ENCODE measurements at places on chromosomes 2 and 18. TPM values are rescaled to one million over a fixed set of nuclear protein-coding genes. Genes with fewer than 3 reads are reported as not detected.

The FAM228A gene
- not detected for total RNA-seq

The ALPP gene
- total RNA-seq: not detected

The COX5B gene
- 140 TPM for total RNA-seq

The SERPINB2 gene
- total RNA-seq: 34.4 TPM

The CRIM1 gene
- total RNA-seq: 490 TPM

The CCDC148 gene
- total RNA-seq: 0.56 TPM

The MEP1B gene
- not detected for total RNA-seq

The PPIL3 gene
- total RNA-seq: 35.1 TPM

The IL1R2 gene
- not detected for total RNA-seq

DNA sequence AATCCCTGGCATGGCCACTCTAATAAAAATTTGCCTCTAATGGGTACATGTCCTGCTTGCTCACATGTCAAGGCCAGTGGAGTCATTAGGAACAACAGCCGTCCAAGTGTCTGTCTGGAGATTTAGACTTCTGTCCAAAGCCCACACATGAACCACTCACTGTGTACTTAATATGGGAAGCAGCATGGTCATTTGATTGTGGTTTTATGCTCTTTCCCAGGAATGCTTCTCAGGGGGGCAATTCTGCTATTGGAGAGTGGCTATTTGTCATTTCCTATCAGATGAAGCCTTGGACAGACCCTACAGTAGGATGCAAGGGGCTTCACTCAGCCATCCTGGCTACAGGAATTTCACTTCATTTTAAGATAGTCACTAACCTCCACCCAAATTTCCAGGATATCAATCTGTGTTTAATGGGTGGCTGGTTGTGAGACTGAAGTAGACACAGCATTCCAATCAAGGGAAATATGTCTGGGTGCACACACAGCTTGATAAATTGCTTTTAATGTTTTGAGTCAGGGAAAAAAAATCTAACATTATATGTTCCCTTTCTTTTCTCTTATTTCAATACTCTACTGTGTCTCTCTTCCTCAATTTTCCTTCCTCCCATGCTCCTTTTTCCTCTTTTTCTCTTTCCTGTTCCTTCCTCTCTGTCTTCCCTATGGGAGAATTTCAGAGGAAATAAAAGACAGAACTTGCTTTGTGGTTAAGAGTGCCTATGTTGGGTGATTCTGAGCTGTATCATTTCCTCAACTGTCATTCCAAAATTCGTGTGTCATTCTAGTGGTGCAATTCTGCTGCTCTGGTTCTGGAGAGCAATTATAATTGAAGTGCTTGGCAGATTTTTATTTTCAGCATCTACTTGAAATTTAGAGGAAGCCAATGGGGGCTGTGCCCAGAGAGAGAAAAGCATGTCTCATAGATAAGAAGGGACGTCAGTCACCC lies 320.1 kb downstream of the OSR1 start:
- DNase-seq: peak; percentile 83
- H3K27ac ChIP-seq: no peak overlapping the region
- no peak overlapping the region for H3K4me3 ChIP-seq
- peaks cover 7% of the 10 kb centered on the region for H3K4me1 ChIP-seq
- no peaks in the 10 kb centered on the region for H3K36me3 ChIP-seq

GRCh38 chr2:148209603-148210002 lies 188.7 kb downstream of the MBD5 start:
- no peaks in the 10 kb centered on the region for H3K36me3 ChIP-seq
- H3K4me1 ChIP-seq: peaks cover 3% of the 10 kb centered on the region
- H3K27ac ChIP-seq: no peak overlapping the region
- no peaks in the 10 kb centered on the region for H3K27me3 ChIP-seq
- H3K4me3 ChIP-seq: no peak overlapping the region

GRCh38 chr2:149428783-149429182 lies 98.4 kb downstream of the LYPD6 start:
- no peaks in the 10 kb centered on the region for H3K36me3 ChIP-seq
- H3K4me1 ChIP-seq: no peaks in the 10 kb centered on the region
- H3K27ac ChIP-seq: no peak overlapping the region
- H3K4me3 ChIP-seq: no peak overlapping the region
- no peak for DNase-seq

GRCh38 chr2:106336108-106336507 lies 132.1 kb downstream of the RGPD3 start:
- H3K36me3 ChIP-seq: no peaks in the 10 kb centered on the region
- H3K27me3 ChIP-seq: no peaks in the 10 kb centered on the region
- H3K4me3 ChIP-seq: no peak overlapping the region
- no peak for DNase-seq
- no peak overlapping the region for H3K27ac ChIP-seq
- no peaks in the 10 kb centered on the region for H3K4me1 ChIP-seq

DNA sequence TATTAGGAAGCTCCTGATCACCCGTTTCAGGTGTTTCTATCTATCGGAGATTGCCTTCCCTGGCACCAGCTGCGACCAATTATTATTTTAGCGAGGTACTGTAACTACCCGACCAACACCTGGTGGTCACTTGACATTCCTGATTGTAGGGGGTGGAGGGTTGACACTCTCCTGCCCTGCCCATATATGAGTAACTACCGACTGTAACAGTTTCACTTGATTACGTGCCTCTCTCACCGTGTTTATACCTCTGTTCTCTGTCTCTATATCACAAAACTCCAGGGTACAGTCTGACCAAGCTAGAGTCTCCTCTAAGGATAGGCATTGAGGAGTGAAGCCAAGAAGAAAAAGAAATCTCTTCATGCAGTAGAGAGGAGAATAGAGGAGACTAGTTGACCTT lies 268.0 kb upstream of the LRATD1 start:
- DNase-seq: no peak
- no peaks in the 10 kb centered on the region for H3K4me1 ChIP-seq
- no peak overlapping the region for H3K4me3 ChIP-seq
- H3K36me3 ChIP-seq: no peaks in the 10 kb centered on the region
- no peaks in the 10 kb centered on the region for H3K27me3 ChIP-seq

- no peaks in the 10 kb centered on the region for H3K4me1 ChIP-seq
- H3K27ac ChIP-seq: no peak overlapping the region
- H3K36me3 ChIP-seq: no peaks in the 10 kb centered on the region
- H3K27me3 ChIP-seq: no peaks in the 10 kb centered on the region
Observed at GRCh38 chr2:107697385-107697784, 129.3 kb upstream of the RGPD4 start.

DNA sequence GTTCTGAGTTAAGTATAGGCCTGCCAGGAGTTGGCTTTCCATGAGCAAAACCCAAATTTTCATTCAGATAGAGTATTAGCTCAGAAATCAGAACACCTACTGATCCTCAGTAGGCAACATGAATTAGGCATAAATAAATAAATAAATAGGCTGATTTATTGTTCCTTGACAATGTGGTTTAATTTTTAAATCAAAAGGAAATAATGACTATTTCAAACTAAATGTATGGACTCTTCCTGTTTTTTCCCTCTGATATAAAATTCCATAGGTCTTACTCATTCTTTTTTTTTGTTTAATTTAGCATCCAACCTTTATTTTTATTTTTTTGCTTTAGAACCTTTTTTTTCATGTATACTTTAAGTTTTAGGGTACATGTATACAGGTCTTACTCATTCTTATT lies 140.2 kb upstream of the ITGA6 start:
- no peak overlapping the region for H3K27ac ChIP-seq
- no peak overlapping the region for H3K4me3 ChIP-seq
- no peak for DNase-seq
- no peaks in the 10 kb centered on the region for H3K27me3 ChIP-seq
- H3K4me1 ChIP-seq: peaks cover 10% of the 10 kb centered on the region
- no peaks in the 10 kb centered on the region for H3K36me3 ChIP-seq

GRCh38 chr2:187920511-187920910 lies 366.3 kb upstream of the TFPI start:
- H3K27me3 ChIP-seq: no peaks in the 10 kb centered on the region
- DNase-seq: no peak
- H3K4me3 ChIP-seq: no peak overlapping the region
- no peaks in the 10 kb centered on the region for H3K36me3 ChIP-seq
- H3K27ac ChIP-seq: no peak overlapping the region
- no peaks in the 10 kb centered on the region for H3K4me1 ChIP-seq

- no peaks in the 10 kb centered on the region for H3K27me3 ChIP-seq
- no peaks in the 10 kb centered on the region for H3K36me3 ChIP-seq
Observed at GRCh38 chr2:233663911-233664310, 7.8 kb upstream of the UGT1A9 start.

DNA sequence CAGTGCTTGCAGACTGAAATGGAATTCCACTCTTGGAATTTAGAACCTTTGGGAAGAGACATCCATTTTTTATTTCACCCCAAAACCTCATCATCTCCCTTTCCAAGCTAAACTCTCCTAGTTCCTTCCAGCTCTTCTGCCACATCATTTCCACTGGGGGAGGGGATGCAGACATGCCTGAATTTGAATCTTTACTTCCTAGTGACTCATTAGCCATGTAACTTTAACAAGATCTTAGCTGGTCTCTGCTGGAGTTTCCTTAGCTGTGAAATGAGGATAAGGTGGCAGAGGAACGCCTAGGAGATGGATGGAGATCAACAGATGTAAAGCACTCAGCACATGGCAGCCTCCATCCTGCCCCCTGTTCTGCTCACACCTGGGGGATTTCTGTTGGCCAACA lies 266.8 kb downstream of the EN1 start:
- no peaks in the 10 kb centered on the region for H3K36me3 ChIP-seq
- H3K4me1 ChIP-seq: no peaks in the 10 kb centered on the region
- no peak overlapping the region for H3K4me3 ChIP-seq
- H3K27ac ChIP-seq: no peak overlapping the region
- no peaks in the 10 kb centered on the region for H3K27me3 ChIP-seq
- DNase-seq: no peak

GRCh38 chr2:113891265-113891959 lies 1.5 kb downstream of the ACTR3 start:
- H3K4me1 ChIP-seq: peaks cover 14% of the 10 kb centered on the region
- peak overlapping the region; percentile 100 for H3K27ac ChIP-seq

GRCh38 chr18:76370201-76370600 lies 124.8 kb downstream of the ZNF516 start:
- H3K36me3 ChIP-seq: peaks cover 20% of the 10 kb centered on the region
- H3K27me3 ChIP-seq: no peaks in the 10 kb centered on the region
- no peak overlapping the region for H3K27ac ChIP-seq
- no peak overlapping the region for H3K4me3 ChIP-seq

DNA sequence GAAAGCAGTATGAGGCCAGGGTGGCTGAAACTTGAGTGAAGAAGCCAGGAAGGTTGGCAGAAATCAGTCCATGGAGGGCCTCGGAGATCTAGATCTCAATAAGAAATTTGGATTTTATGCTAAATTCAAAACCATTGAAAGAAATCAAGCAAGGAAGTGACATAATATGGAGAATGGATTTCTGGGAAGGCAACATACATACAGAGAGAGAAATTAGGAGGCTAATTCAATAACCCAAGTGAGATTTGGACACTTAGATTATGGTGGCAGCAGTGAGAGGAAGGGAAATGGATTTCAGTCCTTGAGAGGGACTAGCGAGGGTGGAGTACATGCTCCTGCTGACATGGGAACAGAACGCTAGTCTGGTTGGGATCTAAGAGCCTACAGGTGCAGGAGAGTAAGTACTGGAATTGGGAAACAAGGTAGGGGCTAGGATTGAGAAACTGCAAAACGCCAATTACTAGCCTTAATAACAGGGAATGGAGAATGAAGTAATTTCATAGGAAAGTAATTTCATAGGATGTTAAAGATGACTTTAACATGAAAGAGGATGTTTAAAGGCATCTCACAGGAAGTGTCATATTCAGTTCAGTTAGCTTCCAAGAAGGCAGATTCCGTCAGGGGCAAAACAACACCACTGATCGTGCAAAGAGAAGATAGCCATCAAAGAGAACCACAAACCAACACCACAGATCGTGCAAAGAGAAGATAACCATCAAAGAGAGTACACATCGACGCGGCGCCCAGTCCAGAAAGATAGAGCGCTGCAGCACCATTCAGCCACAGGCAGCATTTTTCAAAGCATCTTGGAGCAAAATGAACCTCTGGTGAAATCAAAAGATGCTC lies 27.2 kb downstream of the CDKL4 start:
- H3K27me3 ChIP-seq: no peaks in the 10 kb centered on the region
- H3K4me1 ChIP-seq: no peaks in the 10 kb centered on the region
- no peaks in the 10 kb centered on the region for H3K36me3 ChIP-seq
- no peak overlapping the region for H3K4me3 ChIP-seq
- no peak overlapping the region for H3K27ac ChIP-seq
- no peak for DNase-seq

DNA sequence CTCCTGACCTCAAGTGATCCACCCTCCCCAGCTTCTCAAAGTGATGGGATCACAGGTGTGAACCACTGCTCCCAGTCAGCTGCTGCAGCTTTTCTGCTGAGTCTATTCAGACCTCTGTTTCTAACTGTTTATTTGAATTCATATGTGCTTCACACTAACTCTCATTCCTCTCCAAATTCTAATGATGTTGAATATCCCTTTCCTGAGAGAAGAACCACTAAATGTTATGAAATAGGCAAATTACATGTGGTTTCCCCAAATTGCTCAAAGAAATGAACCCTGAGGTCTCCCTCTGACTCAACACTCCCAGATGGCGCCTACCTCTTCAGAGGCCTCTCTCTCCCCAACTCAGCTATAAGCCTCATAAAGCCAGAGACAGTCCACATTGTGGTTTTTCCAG lies 98.6 kb downstream of the IRS1 start:
- H3K27ac ChIP-seq: no peak overlapping the region
- no peak overlapping the region for H3K4me3 ChIP-seq
- peak; percentile 98 for DNase-seq
- H3K36me3 ChIP-seq: no peaks in the 10 kb centered on the region
- peaks cover 2% of the 10 kb centered on the region for H3K4me1 ChIP-seq

- H3K4me3 ChIP-seq: no peak overlapping the region
- no peak overlapping the region for H3K27ac ChIP-seq
- H3K4me1 ChIP-seq: no peaks in the 10 kb centered on the region
- DNase-seq: no peak
- no peaks in the 10 kb centered on the region for H3K27me3 ChIP-seq
Observed at GRCh38 chr2:128635361-128635900, 316.8 kb upstream of the HS6ST1 start.

GRCh38 chr2:168789776-168790175 lies 12.7 kb upstream of the NOSTRIN start:
- DNase-seq: no peak
- no peaks in the 10 kb centered on the region for H3K27me3 ChIP-seq
- H3K4me1 ChIP-seq: no peaks in the 10 kb centered on the region
- no peak overlapping the region for H3K4me3 ChIP-seq
- no peaks in the 10 kb centered on the region for H3K36me3 ChIP-seq
- no peak overlapping the region for H3K27ac ChIP-seq

Data from IMR-90 (cell line).